ENCODE measurements at places on chromosomes 1 and 21.

GRCh38 chr1:198841477-198841876 is 202.6 kb downstream of the PTPRC start:
- no peak for DNase-seq

DNA sequence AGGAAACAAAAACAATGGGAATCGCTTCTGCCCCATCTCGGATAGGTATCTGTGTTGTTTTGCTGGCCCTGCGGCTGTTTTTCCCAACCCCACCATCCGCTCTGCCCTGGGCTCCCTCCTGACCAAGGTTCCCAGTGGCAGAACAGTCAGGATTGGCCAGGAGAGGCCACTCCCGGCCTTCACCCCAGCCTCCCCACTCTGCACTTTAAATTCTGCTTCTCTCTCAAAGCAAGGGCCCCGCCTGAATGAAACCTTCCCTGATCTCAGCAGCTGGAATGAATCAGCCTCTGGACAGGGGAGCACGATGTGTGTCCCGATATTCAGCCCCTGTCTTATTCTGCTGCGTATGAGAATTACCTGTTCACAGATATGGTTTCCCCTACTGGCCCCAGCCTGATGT is 16.3 kb downstream of the C1orf115 start:
- DNase-seq: no peak

DNA sequence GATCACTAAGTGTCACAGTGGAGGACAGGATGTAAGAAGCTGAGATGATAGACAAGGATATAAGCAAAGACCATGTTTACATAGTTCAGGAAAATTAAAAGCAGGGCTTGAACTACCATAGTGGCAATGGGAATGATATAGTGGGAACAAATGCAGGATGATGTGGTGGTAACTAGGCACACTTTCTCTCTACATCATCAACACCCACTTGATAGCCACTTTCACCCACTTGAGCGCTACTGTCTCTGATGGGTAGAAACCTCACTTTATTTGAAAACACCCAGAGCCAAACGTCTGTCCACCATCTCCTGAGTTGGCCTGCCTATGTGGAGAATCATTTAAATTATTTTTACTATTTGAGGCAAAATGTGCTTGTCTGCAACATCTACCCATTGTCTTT is 305.0 kb upstream of the ST6GALNAC5 start:
- DNase-seq: no peak

DNA sequence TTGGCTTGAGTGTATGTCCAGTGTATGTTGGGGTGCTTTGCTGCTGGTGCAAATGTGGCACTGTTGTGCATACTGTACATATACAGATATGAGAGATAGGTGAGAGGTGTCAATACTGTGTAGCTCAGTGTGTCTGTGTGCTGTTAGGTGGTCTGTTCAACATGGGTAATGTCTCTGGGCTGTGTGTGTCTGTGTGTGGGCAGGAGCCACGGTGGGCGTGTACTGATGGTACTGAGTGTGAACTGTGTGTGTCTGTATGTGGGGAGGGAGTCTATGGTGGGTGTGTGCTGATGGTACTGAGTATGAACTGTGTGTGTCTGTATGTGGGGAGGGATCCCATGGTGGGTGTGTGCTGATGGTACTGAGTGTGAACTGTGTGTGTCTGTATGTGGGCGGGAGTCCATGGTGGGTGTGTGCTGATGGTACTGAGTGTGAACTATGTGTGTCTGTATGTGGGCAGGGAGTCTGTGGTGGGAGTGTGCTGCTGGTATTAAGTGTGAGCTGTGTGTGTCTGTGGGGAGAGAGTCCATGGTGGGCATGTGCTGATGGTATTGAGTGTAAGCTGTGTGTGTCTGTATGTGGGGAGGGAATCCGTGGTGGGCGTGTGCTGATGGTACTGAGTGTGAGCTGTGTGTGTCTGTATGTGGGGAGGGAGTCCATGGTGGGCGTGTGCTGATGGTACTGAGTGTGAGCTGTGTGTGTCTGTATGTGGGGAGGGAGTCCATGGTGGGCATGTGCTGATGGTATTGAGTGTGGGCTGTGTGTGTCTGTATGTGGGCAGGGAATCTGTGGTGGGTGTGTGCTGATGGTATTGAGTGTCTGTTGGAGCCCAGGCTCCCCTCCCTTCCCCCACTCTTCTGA is 32.2 kb upstream of the FOXO6 start:
- DNase-seq: no peak

DNA sequence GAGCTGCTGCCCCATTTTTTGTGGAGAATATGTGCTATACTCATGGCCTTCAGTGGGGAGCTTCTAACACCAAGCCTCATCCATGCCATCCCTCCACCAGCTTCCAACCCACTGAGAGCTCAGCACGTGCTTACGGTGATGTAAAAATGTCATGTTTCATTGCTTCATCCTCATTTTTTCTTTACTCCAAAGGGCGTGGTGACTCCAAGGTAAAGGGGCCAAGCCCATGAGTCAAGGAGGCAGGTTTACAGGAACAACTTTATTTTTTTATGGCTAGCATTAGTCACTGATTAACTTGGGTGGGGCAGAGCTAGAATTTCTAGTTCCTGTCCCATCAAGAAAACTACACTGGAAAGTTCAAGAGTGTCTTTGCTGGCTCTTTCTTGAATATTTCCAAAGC is at the start of gene C1orf226:
C1orf226 (plus strand) TSS at position 346 of the 400 bp plus-strand sequence. CDS start 174 bp downstream, outside the sequence.
- no peak for DNase-seq

DNA sequence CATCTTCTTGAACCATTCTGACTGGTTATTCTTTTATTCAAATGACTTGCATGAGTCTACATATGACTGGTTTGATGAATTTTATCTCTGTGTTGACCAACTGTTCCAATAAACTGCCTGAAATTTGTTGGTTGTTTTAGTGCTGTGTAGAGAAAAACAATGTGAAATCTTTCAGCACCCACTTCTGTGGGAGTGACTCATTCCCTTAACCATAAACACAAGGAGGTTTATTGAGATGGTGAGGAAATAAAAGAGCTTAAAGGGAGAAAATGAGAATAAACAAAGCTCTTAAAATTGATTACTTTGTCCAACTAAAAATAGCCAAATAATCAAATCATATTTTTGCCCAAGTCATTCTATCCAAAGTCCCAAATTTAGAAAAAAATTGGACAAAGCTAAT is 341.1 kb downstream of the TGFB2 start:
- DNase-seq: no peak

DNA sequence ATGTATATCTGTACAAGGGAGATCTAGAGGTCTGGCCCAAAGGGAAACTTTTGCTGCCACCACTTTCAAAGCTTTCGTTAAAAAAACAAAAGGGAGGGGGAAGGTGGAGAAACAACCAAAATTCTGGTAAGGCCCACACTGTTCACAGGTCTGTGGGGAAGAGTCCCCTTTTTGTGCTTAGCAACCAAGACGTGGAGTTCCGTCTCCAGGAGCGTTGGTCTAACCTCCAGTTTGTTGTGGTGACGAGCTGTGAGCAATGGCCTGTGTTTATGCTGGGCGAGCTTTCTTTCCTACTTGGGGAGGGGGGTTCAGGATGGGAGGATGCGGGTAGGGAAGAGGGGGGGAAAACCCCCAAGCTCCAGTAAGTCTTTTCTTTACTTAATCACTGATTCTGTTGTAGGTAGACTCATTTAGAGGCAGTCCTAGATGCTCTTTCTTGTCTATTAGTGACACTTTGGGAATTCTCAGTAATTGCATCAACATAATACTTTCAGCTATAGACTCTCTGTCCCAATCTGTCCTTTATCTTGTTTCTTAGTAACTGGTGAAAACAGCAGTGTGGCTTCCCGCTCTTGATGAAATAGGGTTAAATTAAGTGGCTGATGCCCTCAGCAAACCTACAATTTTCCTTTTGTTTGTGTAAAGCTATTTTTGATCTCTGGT is 1.5 kb downstream of the HIPK1 start:
- no peak for DNase-seq

DNA sequence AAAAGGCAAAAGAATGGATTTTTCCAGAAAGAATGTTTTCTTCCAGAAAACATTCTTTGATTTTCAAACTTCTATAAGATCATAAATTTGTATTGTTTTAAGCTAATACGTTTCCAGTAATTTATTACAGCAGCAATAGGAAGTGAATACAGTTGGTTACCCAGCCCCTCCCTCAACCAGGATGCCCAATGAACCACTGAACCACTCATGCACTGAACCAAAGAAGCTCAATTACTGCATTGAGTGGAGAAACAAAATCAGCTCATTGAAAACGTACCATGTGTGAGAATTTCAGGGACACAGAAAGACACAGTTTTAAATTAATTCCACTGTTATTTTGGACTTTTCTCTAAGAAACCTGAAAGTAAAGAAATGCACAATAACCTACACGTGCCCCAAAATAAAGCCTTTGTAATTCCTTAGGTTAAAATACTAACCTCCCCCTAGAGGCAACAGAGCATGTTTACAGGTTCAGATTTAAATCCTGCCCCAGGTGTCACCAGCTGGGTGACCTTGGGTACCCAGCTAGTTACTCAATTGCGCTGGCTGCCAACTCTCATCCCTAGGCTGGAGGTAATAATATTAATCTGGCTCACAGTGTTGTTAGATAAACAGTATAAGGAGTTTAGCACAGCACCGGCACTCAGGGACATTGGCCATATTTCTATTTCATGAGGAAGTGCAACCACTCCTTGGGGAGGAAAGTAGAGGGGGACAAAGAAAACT is 111.7 kb downstream of the NMNAT2 start:
- no peak for DNase-seq

GRCh38 chr1:26538480-26539412 is 9.2 kb downstream of the RPS6KA1 start:
- DNase-seq: peak; percentile 53

DNA sequence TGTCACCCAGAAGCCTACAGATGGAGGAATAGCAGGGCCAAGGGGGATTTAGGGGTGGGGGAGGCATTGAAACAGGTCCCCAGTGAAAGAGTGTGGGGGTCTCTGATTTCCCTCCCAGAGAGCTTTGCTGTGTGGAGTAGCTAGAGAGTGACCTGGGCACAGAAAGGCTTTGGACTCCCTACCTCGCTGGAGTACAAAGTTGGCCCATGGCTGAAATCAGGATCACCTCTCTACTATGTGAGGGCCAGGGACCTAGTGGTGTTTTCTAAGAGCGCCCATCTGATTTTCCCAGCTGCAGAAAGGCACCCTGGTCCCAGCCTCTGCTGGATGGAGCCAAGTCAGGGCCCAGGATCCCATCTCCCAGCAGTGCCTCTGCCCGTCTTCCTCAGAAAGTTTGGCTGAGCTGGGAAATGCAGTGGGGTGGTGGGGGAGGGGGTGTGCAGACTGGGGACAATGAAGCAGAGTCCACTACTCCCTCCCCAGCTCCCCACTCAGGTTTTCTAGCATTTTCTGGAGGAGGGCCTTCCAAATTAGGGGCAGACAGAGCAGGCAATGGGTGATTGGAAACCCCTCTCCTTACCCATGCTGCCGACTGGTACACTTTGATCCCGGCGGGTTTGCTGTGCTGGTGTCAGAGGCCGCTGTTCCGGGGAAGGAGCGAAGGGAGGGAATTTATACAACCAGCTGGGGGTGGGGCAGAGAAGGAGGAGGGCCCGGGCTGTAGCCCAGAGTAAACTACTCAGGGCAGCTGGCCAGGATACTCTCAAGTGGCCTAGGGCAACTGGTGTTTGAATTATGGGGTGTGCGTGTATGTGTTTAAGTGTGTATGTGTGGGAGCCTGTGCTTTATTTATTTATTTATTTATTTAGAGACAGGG is at the start of gene SELENBP1:
SELENBP1 (minus strand) TSS at position 648 of the 877 bp plus-strand sequence; CDS start at position 584, 64 bp downstream.
- DNase-seq: peak; percentile 61

DNA sequence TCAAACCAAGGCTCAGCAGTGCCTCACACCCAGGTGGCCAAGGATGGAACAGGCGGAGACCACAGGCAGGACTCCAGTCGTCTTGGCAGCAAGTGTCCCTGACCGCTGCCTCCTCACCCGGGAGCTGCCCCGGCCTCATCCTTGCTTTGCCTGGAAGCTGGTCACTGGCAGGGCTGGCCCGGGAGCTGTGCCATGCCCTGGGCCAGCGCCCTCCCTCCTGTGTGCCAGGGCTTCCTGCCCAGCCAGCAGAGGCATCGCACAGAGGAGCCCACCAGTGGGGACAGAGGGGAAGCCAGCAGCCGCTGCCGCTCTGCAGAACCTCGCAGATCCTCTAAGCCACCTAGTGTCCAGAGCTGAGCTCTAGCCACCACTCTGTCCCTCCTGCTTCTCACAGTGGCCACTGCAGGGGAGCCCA is 7.8 kb downstream of the CASZ1 start:
- peak; percentile 84 for DNase-seq

- no peak for DNase-seq
These were observed 616.7 kb downstream of the NPHP4 start for GRCh38 chr1:5375481-5375880.

GRCh38 chr1:231866392-231867331 is 240.1 kb downstream of the DISC1 start:
- DNase-seq: peak; percentile 60

- DNase-seq: no peak
These were observed 135.4 kb downstream of the HMCN1 start for GRCh38 chr1:185869590-185869989.

DNA sequence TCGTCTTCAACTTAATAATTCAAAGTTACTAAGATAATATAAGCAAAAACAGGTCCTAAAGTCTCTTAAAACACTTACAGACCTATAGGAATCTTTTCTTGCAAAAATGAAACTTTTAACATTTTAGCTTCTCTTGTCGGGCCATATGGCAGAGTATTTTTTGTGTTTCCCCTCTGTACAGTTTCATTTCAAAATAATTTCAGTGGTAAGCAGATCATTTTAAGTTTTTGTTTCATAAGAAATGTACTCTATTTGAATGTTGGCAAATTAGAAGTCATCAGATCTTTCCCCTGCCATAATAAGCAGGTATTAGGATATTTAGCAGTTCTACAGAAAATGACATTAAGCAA is 37.9 kb downstream of the RGL1 start:
- no peak for DNase-seq

- DNase-seq: no peak
These were observed 1.2 kb downstream of the CROCC start for GRCh38 chr1:16922885-16923431.

- no peak for DNase-seq
These were observed 36.7 kb downstream of the ACBD3 start for GRCh38 chr1:226149806-226150205.

DNA sequence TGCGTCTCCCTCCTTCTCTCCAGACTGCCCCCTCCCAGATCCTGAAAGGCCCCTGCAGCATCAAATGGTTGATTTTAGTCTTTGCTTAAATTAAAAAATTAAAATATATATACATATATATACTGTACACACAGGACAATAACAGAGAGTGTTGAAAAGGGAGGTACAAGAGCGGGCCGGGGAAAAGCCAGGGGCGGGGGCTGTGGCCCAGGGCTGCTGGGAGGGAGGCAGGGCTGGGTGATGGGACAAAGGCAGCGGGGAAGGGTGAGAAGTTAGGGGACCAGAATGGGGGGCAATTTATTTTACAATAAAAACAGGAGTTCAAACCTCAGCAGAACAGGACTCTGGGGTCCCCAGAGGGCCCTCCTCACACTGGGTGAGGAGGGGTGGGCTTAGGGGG is 10.5 kb downstream of the ARL8A start:
- DNase-seq: no peak

GRCh38 chr21:32516756-32517649 is 68.3 kb downstream of the TCP10L start:
- DNase-seq: no peak
